ENCODE measurements at places on chromosomes 1 and 21.

GRCh38 chr1:167128261-167129227 lies 34.7 kb downstream of the STYXL2 start:
- no peaks in the 10 kb centered on the region for H3K4me1 ChIP-seq
- DNase-seq = no peak
- no peak overlapping the region for H3K27ac ChIP-seq
- H3K27me3 ChIP-seq = no peaks in the 10 kb centered on the region
- H3K4me3 ChIP-seq = no peak overlapping the region
- no peaks in the 10 kb centered on the region for H3K36me3 ChIP-seq

GRCh38 chr21:34223376-34223775 lies 140.4 kb upstream of the KCNE2 start:
- H3K36me3 ChIP-seq = no peaks in the 10 kb centered on the region
- no peak for DNase-seq
- no peaks in the 10 kb centered on the region for H3K27me3 ChIP-seq
- no peak overlapping the region for H3K4me3 ChIP-seq

DNA sequence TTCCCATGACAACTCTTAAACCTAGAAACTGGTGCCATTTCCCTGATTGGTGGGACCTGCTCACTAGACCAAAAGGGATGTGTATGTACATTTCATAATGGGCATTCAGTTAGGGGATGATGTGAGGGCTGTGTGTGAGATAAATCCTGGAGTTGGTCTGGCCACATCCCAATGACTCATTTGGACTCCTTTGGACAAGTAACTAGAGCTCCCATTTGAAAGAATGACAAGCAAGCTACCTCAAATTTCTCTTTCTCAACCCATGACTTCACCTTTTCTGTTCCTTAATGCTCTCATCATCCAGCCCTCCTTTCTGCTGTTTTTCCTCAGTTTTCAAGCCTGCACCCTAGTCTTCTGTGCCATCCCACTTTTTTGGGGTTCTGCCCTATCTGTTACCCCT lies 27.9 kb downstream of the EBNA1BP2 start:
- no peak overlapping the region for H3K27ac ChIP-seq
- no peak overlapping the region for H3K4me3 ChIP-seq
- DNase-seq = no peak

GRCh38 chr1:179867493-179868330 lies 9.9 kb downstream of the TOR1AIP2 start:
- H3K36me3 ChIP-seq = peaks cover 91% of the 10 kb centered on the region
- DNase-seq = no peak
- no peaks in the 10 kb centered on the region for H3K27me3 ChIP-seq
- peaks cover 14% of the 10 kb centered on the region for H3K4me1 ChIP-seq
- no peak overlapping the region for H3K4me3 ChIP-seq

GRCh38 chr1:159122005-159122621 lies 45.5 kb upstream of the AIM2 start:
- no peaks in the 10 kb centered on the region for H3K36me3 ChIP-seq
- H3K27me3 ChIP-seq = no peaks in the 10 kb centered on the region
- no peak for DNase-seq
- no peak overlapping the region for H3K4me3 ChIP-seq
- no peak overlapping the region for H3K27ac ChIP-seq
- H3K4me1 ChIP-seq = peaks cover 10% of the 10 kb centered on the region

DNA sequence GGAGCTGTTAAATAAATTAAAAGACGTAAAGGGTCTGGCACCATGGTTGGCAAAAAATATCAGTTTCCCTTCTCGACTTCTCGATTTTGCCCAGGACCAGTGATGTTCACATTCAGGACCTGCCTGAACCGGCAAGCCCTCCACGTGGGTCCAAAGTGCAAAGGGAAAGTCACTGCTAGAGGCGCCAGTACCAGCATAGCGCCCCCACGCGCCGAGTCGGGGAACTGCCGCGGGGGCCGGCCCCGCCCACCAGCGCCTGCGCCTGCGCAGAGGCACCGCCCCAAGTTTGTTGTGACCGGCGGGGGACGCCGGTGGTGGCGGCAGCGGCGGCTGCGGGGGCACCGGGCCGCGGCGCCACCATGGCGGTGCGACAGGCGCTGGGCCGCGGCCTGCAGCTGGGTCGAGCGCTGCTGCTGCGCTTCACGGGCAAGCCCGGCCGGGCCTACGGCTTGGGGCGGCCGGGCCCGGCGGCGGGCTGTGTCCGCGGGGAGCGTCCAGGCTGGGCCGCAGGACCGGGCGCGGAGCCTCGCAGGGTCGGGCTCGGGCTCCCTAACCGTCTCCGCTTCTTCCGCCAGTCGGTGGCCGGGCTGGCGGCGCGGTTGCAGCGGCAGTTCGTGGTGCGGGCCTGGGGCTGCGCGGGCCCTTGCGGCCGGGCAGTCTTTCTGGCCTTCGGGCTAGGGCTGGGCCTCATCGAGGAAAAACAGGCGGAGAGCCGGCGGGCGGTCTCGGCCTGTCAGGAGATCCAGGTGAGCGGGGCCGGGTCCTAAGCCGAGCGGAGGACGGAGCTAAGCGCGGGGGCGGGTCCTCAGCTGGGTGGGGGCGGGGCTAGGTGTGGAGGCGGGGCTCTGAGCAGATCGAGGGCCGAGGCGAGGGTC lies at the start of gene PINK1:
PINK1 (plus strand) TSS at position 269 of the 875 bp plus-strand sequence; CDS start at position 360, 91 bp downstream.
- peaks cover 17% of the 10 kb centered on the region for H3K36me3 ChIP-seq
- peak within 1 kb of the TSS; percentile 79 for H3K4me3 ChIP-seq
- H3K4me1 ChIP-seq = peaks cover 19% of the 10 kb centered on the region
- no peak for DNase-seq
- H3K27ac ChIP-seq = peak within 1 kb of the TSS; percentile 98

DNA sequence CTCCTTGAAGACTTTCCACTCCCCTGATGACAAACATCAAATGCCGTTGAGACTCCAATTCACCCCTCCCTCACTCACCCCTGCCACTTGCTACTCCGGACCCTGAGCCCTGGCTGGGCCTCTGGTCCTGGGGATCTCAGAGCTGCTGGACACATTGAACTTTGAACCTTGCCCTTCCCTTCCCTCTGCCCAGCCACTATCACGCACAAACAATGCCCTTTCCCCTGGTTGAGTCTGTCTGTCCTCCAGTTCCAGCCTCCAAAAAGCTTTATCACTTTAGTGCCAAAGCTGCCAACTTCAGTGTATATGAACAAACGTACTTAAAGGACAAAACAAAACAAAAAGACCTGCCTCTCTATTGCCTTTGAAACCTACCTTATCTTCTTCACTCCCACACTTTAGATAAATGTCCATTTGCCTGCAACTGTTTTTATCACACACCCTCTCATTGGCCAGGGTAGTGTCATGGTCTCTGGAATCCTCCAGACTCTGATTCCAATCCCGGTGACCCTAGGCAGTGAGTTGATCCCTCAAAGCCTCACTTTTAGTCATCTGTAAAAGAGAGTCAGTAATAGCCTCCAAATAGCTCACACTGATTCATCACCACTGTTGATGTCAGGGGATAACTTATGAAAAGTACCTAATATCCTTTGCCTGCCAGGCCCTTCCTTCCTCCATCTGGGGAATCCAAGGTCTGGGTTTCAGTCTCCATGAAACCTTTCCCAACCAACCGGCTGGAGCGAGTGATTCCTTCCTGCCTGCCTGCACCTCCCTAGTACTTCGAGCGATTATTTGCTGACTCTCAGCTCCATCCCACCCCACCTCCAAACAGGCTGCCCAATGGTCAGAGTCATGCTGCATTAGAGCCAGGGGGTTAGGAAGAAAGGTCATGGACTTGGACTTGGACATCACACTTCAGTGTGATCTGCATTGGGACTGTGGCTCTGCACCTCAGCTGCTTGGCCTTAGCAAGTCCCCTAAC lies 15.9 kb upstream of the SPOCD1 start:
- no peaks in the 10 kb centered on the region for H3K4me1 ChIP-seq
- no peak overlapping the region for H3K27ac ChIP-seq
- H3K27me3 ChIP-seq = peaks cover 23% of the 10 kb centered on the region
- no peak overlapping the region for H3K4me3 ChIP-seq

GRCh38 chr1:222168621-222169020 lies 379.3 kb downstream of the HHIPL2 start:
- DNase-seq = no peak
- no peaks in the 10 kb centered on the region for H3K27me3 ChIP-seq
- H3K4me3 ChIP-seq = no peak overlapping the region
- no peak overlapping the region for H3K27ac ChIP-seq

- H3K4me3 ChIP-seq = no peak overlapping the region
- no peak overlapping the region for H3K27ac ChIP-seq
- no peaks in the 10 kb centered on the region for H3K36me3 ChIP-seq
- no peaks in the 10 kb centered on the region for H3K27me3 ChIP-seq
- H3K4me1 ChIP-seq = no peaks in the 10 kb centered on the region
Measured at GRCh38 chr1:20993716-20994575, 182.8 kb downstream of the EIF4G3 start.

DNA sequence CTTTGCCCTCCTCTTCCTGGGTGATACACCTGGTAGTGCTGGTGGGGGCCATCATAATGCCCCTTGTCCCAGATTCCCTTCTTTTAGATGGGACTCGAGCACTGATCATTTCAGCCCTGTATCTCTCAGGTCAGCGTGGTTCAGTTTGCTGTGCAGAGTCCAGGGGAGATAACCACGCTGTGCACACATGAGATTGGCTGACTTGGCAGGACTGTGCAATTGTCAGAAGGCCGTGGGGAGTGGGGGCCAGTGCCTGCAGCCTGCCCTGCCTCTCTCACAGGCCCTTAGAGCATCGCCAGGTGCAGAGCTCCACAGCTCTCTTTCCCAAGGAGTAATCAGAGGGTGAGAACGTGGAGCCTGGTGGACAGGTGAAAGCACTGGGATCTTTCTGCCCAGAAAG lies 15.2 kb downstream of the EPHX1 start:
- H3K36me3 ChIP-seq = peaks cover 5% of the 10 kb centered on the region
- H3K27ac ChIP-seq = no peak overlapping the region
- DNase-seq = no peak
- no peaks in the 10 kb centered on the region for H3K27me3 ChIP-seq

- H3K4me1 ChIP-seq = no peaks in the 10 kb centered on the region
- no peak overlapping the region for H3K4me3 ChIP-seq
- no peak overlapping the region for H3K27ac ChIP-seq
- no peaks in the 10 kb centered on the region for H3K27me3 ChIP-seq
- H3K36me3 ChIP-seq = no peaks in the 10 kb centered on the region
Measured at GRCh38 chr1:165114889-165115285, 241.6 kb downstream of the LMX1A start.

DNA sequence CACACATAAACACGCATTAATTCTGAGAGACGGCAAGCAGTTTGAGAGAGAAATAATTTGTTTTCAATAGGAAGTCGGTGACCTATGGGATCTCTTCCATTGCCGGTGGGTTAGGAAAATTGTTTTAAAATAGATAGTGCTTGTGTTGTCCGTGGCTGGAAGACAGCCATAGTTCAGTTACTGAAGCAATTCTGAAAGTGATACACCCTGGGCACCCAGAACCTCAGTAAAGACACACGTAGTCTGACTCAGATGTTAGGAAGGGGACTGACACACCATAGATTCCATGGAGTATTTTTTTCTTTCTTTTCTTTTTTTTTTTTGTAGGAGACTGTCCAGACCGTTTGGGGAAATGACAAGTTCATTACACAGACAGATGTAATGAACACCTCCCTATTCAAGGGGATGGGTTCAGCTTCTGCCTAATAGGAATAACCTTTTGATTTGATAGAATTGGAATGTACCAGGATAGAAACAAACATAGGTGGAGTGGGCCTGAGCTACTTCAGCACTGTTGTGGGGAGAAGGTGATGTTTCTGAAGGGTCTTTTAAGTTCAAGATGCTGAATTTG lies 1.6 kb downstream of the C1orf21 start:
- peaks cover 31% of the 10 kb centered on the region for H3K4me1 ChIP-seq
- no peak for DNase-seq
- H3K27me3 ChIP-seq = no peaks in the 10 kb centered on the region
- H3K27ac ChIP-seq = peak overlapping the region; percentile 87
- H3K36me3 ChIP-seq = no peaks in the 10 kb centered on the region
- H3K4me3 ChIP-seq = peak overlapping the region; percentile 91

DNA sequence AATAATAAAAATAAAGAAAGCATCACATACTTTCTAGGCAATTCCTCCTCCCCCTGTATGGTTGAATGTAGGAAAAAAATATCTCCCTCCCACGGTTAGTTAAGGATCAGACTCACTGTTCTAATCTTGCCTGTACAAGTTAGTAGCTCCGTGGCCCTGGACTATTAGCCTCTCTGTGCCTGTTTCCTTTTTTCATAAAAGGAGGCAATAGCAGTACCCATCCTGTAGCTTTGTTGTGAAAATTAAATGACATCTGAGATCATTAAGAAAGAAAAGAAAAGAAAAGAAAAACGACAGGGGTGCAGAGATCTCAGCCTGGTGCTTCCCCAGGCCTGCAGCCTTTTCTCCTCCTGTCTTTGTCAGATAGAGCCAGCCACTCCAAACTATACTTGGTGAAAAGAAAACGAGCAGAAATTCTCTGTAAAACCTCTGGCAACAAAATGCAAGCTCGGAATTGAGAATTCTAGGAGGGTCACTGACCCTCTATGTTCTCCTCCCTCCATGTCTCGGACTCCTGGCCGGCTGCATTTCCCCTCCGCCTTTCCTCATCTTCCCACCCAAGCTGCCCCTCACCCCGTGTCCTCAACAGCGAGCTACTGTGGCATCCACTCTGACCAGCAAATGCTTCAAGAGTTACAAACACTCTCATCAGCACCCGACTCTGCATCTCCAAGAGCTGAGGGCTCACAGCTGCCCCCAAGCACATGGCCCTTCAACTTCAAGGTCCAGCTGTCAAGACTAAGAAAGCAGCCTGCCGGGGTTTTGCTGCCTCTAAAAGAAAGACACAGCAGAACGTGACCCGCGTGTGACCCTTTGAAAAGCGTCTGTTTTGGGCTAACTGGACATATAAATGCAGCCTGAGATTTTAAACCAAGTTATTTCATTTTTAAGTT lies 13.6 kb downstream of the RIPK4 start:
- no peaks in the 10 kb centered on the region for H3K27me3 ChIP-seq
- DNase-seq = no peak
- no peak overlapping the region for H3K4me3 ChIP-seq

GRCh38 chr1:184531296-184531695 lies 144.5 kb downstream of the C1orf21 start:
- H3K27ac ChIP-seq = no peak overlapping the region
- H3K4me1 ChIP-seq = peaks cover 35% of the 10 kb centered on the region
- no peak for DNase-seq
- H3K27me3 ChIP-seq = no peaks in the 10 kb centered on the region
- H3K4me3 ChIP-seq = no peak overlapping the region

GRCh38 chr1:84957966-84958365 lies 38.9 kb downstream of the MCOLN2 start:
- H3K27ac ChIP-seq = no peak overlapping the region
- H3K27me3 ChIP-seq = no peaks in the 10 kb centered on the region
- no peaks in the 10 kb centered on the region for H3K36me3 ChIP-seq
- no peaks in the 10 kb centered on the region for H3K4me1 ChIP-seq

- no peak for DNase-seq
- no peaks in the 10 kb centered on the region for H3K27me3 ChIP-seq
- no peak overlapping the region for H3K4me3 ChIP-seq
- no peak overlapping the region for H3K27ac ChIP-seq
Measured at GRCh38 chr1:84010136-84010535, 11.2 kb upstream of the TTLL7 start.

GRCh38 chr1:94883691-94884090 lies 43.2 kb downstream of the CNN3 start:
- H3K27me3 ChIP-seq = no peaks in the 10 kb centered on the region
- H3K36me3 ChIP-seq = no peaks in the 10 kb centered on the region
- H3K27ac ChIP-seq = peak overlapping the region; percentile 66
- no peak for DNase-seq

Measured in esophagus squamous epithelium (tissue), 5 donors.